ENCODE measurements at places on chromosomes 12 and 14.

- DNase-seq, result no peak
Measured at GRCh38 chr14:77964586-77964985, 164.7 kb downstream of the ADCK1 start.

GRCh38 chr12:18897823-18898222 is 159.9 kb downstream of the CAPZA3 start:
- no peak for DNase-seq

DNA sequence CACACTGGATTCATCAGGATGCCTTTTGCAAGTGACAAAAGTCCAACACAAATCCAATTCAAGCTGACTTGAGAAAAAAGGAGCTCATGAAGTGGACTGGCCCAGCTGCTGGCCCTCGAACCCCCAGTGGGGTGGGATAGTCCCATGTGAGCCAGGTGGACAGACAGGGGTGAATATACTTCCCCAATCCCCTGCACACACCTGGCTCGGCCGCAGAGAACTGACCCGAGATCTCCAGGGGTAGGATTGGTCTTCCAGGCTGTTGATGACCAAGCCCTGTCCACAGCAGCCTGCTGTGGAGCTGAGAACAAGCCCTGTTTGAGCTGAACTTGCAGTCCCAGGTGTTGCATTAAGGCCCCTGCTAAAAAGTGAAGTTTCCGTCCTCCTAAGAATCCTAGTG is 56.2 kb downstream of the TPCN1 start:
- DNase-seq, result no peak

GRCh38 chr12:101891462-101891971 is 14.1 kb downstream of the DRAM1 start:
- DNase-seq, result no peak

GRCh38 chr14:79704041-79704807 is 507.1 kb downstream of the DIO2 start:
- DNase-seq, result no peak

DNA sequence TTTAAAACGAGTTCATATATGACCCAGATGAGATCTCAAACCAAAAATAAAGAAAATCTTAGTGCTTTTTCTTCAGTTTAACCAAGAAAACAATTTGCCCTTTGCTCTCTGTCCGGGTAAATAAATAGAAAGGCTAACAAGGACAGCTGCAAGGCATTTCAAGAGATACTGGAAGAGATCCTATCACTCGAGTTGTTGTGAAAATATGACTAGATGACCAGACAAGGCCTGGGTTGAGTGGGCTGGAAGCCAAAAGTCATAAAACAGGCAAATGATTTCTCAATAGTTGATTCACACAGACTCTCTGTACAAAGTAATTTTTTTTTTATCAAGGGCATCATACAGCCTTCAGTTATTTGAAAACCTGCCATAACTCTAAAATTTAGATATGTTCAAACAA is 55.9 kb upstream of the AVPR1A start:
- DNase-seq, result no peak

GRCh38 chr14:51449681-51450080 is 202.0 kb upstream of the FRMD6 start:
- no peak for DNase-seq

DNA sequence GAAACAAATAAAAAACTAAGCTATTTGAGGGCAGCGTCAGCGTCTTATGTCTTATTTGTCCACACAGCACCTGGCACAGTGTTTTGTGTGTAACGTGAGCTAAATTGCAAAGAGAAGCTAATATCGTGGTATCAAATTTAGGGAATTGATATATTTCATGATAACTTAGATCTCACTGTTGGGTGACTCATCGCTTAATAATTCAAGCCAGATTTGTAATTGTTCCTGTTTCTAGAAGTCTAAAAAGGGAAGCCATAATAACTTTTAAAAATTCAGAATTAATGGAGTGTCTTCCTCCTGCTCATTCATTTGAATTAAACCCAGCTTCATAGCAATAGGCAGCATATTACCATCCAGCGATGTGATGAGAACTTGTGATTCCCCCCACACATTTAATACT is 214.7 kb downstream of the PDZRN4 start:
- no peak for DNase-seq

DNA sequence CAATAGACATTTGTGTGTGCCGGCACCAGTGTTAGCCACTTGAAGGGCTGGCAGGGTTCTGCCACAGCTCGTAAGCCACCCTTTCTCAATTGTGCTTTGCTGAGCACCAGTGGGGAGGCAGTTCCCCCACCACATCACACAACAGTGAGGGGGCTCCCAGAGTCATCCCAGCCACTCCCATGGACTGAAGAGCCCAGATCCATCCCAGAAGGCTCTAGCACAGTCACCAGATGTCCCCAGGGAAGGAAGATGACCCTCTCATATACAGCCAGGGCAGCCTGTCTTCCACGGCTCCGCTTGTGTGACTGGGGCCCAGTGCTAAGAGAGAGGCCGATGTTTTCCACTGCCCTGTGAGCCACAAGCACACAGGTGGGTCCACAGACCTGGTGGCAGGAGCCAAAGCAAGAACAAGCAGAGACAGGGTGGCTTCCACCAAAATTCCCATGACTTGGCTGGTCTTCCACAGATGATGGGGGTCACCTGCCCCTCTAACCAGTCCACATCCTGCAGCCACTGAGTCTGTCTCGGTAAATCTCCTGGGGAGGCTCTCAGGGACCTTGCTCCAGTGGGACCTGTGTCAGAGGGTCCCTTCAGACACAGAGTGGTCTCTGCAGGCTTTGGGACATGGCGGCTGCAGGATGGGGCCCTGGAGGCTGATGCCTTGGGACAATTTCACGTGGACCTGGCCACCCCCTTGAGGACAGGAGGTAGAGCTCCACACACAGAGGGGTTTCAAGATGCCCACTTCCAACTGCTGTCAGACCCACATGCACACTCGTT is 71.9 kb upstream of the DDX11 start:
- no peak for DNase-seq

DNA sequence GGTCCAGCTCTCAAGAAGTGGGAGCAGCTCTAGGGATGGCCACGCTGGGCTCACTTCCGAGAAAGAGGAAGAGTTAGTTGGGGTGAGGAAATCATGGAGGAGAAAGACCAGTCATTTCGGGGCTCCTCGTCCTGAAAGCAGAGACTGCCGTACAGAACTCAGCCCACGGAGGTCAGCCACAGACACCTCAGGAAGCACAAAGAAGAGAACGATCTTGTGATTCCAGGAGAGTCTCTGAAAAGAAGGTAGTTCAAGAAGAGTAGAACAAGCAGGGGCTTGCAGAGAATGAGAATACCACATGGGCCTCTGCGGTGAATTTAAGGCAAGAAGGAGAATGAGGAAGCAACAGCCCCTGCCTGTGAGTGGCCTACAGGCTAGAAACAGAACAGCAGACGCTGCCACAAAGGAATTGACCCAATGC is 311.9 kb downstream of the CACNA1C start:
- no peak for DNase-seq

GRCh38 chr14:63682727-63683593 is 41.3 kb upstream of the WDR89 start:
- no peak for DNase-seq

GRCh38 chr12:24020397-24021163 is 71.1 kb upstream of the SOX5 start:
- no peak for DNase-seq

GRCh38 chr12:23816394-23816851 is 133.0 kb downstream of the SOX5 start:
- DNase-seq, result no peak

DNA sequence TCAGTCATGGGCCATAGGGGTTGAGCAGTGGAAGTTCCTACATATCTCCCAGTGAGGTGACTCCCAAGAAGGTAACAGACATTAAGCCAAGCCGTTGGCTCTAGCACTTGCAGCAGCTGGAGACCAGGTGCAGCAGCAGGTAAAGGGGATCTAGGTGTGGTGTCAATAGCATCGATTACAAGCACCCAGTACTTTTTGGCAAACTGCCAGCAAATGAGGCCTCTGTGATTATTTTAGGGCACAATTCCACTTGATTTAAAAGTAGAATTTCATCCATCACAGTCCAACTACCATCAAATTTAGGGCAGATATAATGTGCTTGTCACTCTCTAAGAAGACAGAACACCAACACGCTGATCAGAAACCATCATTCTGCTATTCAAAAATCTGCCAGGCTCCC is 224.1 kb upstream of the EGLN3 start:
- no peak for DNase-seq

DNA sequence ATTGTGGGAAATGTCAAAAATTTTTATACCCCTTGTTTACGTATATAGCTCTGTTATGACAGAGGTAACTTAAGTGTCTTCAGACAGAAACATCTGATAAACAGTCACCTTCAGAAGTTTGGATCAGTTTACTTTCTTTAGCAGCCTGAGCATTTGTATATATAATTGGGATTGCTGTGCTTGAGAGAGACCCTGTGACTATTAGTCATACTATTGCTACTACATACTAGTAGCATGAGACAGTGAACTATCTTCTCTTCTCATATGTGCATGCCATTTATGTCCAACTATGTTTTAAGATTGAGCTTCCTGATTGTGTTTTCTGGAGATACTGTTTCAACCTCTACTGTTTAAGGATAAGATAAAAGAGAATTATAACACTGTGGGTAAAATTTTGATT is 101.5 kb downstream of the PDE6H start:
- no peak for DNase-seq

DNA sequence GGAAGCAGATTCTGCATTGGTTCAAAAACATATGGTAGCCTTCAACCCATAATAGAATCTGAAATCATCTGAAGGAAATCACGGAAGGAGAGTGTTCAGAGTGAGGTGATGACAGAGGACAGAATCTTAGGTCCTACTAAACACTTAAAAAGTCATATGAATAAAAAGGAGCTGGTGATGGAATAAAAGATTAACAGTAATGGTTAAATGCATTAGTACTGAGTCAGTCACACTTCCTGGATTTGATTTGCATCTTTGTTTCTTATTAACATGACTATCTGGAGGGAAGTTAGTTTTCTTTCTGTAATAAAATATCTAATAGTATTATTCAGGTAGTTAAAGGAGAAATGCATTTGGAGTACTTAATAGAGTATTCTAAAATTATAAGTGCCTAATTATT is 296.3 kb upstream of the ATXN7L3B start:
- DNase-seq, result no peak

DNA sequence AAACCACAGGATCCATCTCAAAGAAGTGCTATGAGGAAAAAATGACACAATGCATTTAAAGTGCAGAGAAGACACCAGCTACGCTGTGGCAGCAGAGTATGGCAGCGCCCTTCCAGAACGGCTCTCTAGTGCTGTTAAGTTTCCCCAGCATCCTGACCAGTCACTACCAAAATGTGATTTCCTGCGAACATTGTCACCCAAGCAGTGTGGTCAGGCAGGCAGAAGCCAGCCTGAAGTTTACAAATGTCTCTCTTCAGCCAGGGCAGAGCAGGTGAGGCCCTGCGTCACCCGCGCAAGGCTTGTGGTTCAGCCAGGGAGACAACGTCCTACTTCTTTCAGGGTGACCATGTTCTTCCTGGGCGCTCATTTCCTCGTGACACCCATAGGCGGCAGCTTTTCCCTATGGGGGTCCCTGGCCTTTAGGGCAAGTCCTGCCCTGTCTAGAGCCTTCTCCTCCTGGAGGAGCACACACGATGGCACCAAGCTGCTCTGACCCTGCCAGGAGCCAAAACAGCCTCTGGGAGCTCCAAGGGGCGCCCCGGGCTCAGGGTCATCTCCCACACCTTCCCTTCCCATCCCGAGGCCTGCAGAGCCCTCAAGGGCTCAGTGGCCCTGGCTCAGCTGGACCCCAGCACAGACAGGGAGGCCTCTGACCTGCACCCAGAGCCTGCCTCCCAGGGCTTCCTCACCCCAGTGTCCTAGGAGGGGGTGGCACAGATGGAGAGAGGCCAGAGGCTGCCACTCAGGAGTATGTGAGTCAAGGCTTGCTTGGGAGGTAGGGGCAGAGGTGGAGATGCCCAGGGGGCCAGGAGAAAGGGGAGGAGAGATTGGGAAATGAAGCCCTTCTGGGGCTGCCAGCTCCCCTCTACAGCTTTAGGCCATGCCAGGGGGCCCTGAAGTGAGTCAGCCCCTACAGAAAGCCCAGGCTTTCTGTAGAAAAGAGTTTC is 41.9 kb downstream of the PSMA6 start:
- no peak for DNase-seq

GRCh38 chr12:42070036-42070435 is 74.6 kb downstream of the GXYLT1 start:
- no peak for DNase-seq

GRCh38 chr12:130712346-130713065 is 3.6 kb downstream of the RIMBP2 start:
- DNase-seq, result no peak

DNA sequence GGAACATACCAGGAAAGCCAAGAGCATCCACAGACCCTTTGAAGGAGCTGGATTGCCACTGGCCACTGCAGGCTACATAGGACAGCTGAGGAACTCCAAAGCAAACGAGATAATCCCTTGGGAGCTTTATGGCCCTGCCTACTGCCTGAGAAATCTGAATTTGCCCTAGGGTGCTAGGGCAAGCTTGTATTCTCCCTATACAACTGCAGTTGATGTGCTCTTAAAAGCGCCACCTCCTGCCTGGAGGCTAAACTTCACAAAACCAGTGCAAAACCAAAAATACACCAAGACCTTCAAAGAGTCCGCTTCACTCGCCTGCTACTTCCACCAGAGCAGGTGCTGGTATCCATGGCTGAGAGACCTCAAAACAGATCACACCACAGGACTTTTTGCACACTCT is 99.6 kb upstream of the KRR1 start:
- DNase-seq, result no peak

- no peak for DNase-seq
Measured at GRCh38 chr12:112938751-112939150, 477 bp downstream of the OAS3 start.

DNA sequence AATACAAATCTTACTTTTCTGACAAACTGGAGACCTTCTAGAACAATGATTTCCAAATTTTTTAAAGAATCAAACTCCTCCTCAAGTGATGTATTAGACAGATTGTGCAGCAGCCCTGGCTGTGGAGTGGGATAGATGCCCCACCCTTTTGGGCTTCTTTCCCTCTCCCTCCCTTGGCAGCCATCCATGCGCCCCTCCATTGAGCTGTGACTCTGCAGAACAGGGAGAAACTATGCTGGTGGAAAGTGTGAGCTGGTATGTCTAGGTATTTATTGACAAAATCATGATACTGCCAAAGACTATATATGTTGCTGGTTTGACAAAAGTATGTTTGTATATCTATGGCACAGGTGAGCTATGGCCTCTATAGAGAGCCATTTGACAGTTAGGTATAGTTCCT is 138.5 kb downstream of the KTN1 start:
- no peak for DNase-seq

DNA sequence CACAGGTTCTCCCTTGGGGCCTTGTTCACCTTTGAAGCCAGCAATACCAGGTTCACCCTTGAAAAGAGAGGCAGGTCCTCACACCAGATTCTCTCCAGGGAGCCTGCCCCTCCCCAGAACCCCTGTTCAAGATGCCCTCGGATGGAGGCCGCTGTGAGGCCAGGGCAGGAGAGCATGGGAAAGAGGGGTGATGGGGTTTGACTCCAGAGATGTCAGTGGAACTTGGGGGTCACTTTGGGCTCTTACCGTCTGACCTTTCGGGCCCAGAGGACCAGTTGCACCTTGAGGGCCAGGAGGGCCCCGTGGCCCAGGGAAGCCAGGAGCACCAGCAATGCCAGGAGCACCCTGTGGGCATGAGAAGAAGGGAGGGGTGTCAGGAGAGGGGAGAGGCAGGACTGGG is 17.4 kb downstream of the COL2A1 start:
- no peak for DNase-seq

- DNase-seq, result no peak
Measured at GRCh38 chr12:80813820-80814219, 97.1 kb downstream of the MYF5 start.

Data from stimulated activated CD4-positive, alpha-beta T cell treated with anti-CD3 and anti-CD28 coated beads, Interleukin-15, amount 100 ng/mL, for 1 hour (primary cell).